Putamen (tissue), 1 donor: ENCODE measurements at places on chromosomes 3 and 15.

DNA sequence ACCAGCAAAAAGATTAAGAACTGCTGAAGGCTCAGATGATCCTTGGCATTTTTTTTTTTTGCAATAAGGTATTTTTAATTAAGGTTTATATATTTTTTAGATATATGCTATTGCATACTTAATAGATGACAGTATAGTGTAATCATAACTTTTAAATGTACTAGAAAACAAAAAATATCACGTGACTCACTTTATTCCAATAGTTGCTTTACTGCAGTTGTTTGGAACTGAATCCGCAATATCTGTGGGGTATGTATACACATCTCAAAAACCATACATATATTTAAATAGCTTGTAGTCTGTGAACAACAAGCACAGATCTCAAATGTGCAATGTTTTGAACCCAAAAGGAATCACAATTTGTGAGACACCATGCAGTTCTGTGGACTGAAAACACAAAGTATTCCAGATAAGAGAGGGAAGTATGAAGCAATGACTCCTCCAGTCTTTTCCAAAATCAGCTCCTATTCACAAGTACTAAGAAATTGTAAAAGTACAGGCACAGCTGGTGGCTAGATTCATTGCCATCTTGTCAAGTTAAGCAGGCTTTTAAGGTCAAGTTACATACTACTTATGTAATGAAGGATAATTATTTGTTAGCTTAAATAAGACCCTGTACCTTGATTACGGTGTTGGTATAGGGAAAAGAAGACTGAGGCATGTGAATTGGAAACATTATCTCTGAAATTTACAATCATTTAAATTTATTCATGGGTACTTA lies 331.1 kb downstream of the TBC1D5 start:
- DNase-seq = no peak

DNA sequence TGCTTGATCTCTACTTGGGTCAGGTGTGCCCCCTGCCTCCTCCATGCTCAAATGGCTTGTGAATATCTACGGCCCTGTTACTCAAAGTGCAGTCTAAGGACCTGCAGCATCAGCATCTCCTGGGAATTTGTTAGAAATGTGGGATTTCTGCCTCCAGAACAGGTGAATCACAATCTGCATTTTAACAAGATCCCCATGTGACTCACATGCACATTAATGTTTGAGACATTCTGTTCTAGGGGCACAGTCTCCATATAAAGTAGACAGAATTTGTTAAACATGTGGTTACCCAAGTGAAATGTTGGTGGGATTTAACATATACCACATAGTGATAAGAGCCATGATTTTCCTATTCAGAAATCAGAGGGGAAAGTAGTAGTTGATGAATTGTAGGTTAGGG lies 256.2 kb downstream of the NR1D2 start:
- DNase-seq = no peak

DNA sequence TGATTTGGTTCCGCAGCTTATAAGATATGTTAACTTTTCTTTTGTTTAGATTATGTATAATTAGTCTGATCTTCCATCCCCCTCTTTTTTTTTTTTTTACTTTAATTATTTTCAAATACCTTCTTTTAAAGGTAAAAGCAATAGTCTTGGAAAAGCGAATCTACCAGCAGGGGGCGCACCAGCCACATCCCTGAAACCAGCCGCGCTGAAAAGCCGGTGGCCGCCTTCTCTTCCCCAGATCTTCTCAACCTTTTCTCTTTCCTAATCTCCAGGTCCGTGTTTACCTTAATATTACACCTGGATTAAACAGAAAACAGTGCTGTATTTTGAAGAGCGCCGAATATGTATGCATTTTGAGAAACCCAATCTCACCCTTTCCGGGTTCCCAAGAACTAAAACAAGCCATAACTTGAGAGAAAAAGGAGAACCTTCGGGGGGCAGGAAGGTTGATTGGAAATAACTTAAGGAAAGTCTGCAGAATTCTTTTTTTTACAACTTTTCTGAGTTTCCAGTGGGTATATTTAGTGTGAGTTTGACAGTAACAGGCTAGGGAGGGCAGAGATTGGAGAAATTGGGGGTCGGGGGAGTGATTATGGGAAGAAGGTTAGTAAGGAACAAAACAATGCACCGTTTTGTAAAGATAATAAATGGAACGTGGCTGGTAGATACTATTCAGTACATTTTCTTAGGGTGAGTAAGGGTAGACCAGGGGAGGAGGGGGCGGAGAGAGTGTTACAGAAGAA lies 2.0 kb upstream of the SOX2 start:
- DNase-seq = no peak

DNA sequence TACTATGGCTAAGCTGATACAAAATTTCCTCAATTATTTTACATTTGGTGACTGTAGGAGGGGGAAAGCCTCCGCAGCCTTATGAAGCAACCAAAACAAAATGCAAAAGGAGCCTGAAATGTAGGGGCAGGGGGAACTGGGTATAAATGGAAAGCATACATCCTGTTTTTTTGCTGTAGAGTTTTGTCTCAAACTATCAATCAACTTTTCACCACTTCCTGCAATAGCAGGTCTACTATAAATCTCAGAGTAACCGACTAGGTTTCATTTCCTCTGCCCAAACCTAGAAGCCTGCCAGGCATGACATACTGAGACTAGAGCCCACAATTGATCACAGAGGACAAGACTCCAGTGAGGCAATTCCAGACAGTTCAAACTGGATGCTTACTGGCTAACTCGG lies 91.3 kb downstream of the SHQ1 start:
- DNase-seq = no peak

DNA sequence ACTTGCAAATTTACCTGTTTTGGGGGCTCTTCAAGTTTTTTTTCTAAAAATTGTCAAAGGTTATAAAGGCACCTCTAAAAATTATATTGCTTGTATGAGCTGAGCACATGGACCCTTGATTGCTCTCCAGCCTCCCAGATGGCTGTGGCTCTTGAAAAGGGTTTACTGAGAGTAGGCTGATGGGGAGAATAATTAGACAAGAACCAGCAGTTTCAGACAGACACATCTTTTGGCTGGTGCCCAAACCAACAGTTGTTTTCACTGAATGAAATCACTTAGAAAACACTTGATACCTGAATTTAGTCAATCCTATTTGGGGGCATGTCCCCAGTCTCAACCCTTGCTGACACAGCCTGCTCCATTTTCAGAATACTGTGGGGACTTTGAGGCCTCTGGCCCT lies 217.6 kb downstream of the KBTBD8 start:
- DNase-seq = no peak

- DNase-seq = no peak
Observed at GRCh38 chr15:32994810-32995424, 199.6 kb downstream of the FMN1 start.

DNA sequence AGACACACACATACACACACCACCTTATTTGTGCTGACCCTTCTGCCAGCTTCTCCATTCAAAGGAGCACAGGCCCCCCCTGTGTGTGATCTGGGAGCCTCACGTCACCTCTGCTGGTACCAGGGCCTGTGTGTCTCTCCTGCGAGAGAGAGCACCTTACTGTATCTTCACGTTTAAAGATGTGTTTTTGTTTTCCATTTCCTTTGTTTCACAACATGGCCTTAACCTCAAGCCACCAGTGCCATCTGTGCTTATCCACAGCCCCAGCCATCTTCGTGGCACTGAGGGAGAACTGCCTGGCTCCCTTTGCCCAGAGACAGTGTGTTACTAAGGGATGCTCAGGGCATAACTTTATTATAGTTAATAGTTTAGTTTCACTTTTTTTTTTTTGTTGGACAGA lies 52.3 kb downstream of the ABHD2 start:
- no peak for DNase-seq

DNA sequence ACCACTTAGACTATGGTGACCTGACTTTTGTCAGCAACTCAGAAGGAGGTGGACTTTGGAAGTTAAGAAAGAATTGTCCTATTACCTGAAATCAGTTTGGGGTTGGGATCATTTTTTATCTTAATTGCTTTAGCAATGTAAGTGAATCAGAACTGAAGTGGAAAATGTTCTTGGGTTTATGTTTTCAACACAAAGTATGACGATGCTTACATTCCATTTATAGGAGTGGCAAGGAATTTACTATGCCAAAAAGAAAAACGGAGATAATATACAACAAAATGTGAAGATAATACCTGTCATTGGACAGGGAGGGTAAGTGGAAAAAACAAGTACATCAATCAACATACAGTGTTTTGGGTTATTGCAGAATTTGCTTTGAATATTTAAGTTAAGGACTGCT lies 116.1 kb downstream of the PDE8A start:
- DNase-seq = no peak
